ENCODE measurements at places on chromosomes 12 and 14.

- DNase-seq: no peak
These were observed 948.8 kb downstream of the TRHDE start for GRCh38 chr12:73220951-73221350.

- DNase-seq: peak; percentile 97
These were observed 66.7 kb downstream of the NTN4 start for GRCh38 chr12:95723693-95724384.

- no peak for DNase-seq
These were observed 2.3 kb downstream of the MMP14 start for GRCh38 chr14:22838631-22839041.

GRCh38 chr14:50087341-50088116 is 28.8 kb downstream of the VCPKMT start:
- DNase-seq: no peak

DNA sequence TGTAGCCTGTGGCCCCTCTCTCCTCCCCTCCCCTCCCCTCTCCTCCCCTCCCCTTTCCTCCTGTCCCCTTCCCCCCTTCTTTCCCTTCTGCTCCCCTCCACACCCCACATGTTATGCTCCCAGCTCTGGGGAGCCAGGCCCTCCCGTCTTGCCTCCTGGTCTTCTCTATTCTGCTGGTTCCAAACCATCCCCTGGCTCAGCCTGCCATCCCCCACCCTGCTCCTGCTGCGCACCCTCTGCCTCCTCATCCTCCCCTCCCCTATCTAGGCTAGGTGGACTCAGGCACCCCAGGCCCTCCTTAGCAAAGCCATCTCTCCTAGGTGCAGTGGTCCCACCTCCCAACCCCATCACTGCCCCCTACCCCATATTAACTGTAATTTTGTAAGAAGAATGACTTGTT is 99.5 kb downstream of the CALM1 start:
- no peak for DNase-seq

DNA sequence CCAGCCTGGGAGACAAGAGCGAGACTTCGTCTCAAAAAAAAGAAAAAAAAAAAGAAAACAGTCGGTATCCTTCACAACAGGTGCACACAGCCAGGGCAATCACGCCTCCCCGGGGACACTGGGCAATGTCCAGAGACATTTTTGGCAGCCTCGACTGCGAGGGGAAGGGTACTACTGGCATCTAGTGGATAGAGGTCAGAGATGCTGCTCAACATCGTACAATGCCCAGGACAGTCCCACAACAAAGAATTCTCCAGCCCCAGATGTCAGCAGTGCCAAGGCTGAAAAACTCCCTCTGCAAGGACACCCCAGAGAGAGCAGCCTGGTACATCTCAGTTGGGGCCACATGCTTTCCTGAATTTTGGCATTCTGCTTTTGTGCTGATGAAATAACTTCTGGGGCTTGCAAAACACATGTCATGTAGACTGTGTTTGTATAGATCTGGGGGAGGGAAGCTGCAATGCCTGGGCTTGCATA is 21.5 kb downstream of the ALDH2 start:
- DNase-seq: peak; percentile 52

DNA sequence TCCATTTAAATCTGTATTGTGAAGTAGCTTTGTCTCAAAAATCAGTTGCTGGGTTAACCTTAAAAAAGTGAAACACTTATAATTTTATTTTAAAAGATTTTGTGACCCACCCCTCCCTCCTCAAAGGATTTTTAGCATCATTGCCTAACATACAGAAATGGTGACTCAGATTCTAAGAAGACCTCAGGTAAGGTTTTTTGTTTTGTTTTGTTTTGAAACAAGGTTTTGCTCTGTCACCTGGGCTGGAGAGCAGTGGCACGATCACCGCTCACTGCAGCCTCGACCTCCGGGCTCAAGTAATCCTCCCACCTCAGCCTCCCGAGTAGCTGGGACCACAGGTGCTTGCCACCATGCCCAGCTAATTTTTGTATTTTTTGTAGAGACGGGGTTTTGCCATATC is 74.2 kb downstream of the GNS start:
- no peak for DNase-seq

- DNase-seq: no peak
These were observed 30.4 kb downstream of the DENND5B start for GRCh38 chr12:31560516-31560915.

- no peak for DNase-seq
These were observed 11.9 kb downstream of the MED13L start for GRCh38 chr12:116265351-116266147.

DNA sequence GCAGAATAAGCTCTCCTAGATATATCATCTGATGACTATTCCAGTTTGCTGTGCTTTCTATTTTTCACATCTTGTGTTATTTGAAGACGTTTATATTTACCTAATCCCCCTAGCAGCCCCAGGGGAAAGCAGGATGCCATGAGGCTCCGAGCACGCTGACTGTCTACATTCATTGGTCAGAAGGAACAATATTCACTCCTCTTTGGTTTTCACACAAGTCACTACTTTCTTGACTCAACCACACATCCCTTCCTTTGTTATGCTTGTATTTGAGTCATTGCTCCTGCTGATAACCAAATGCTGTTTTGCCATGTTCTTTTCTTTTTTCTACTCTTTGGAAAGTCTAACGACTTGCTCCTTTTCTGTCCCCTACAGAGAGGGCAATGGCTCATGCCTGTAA is 86.5 kb upstream of the SLC38A2 start:
- DNase-seq: no peak

DNA sequence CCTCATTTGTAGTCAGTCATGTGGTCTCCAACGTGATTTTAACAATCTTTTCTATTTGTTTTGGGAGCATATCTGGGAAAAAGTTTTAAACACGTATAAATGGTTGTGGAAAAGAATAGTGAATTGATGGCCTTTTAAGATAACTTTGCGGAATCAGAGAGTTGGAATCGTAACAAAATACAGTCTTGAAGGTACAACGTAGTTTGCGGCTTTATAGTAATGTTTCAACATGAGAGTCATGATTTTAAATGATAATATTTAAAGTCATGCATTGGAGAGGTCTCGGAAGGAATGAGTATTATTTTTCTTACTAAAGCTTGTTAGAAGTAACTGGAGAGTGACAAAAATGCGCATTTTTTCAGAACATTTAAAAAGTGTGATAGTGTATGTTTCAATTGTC is 1.6 kb downstream of the AEBP2 start:
- no peak for DNase-seq

- peak; percentile 50 for DNase-seq
These were observed 5.9 kb downstream of the SDR9C7 start for GRCh38 chr12:56928262-56928661.

- no peak for DNase-seq
These were observed 99.2 kb downstream of the GRIN2B start for GRCh38 chr12:13882176-13882575.

- no peak for DNase-seq
These were observed 30.2 kb downstream of the SMUG1 start for GRCh38 chr12:54158610-54159009.

GRCh38 chr14:85186082-85186481 is 343.9 kb upstream of the FLRT2 start:
- no peak for DNase-seq

DNA sequence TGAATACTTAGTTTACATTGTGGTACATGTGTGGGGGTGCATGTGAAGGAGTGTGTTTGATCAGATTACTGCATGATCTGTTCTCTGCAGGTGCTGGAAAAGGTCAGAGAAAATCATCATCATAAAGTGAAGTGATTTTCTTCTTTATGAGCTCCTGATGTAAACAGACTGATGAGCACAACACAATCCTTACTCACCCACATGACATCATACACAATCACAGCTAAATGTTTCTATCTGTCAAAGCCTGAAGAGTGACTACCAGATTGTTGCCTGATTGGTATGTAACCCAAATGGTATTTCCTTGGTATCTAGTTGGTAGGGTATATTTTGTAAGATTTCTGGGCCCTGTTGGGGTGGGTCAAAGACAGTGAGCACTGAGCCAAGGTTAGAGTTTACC is 270.8 kb downstream of the FOXG1 start:
- DNase-seq: no peak

DNA sequence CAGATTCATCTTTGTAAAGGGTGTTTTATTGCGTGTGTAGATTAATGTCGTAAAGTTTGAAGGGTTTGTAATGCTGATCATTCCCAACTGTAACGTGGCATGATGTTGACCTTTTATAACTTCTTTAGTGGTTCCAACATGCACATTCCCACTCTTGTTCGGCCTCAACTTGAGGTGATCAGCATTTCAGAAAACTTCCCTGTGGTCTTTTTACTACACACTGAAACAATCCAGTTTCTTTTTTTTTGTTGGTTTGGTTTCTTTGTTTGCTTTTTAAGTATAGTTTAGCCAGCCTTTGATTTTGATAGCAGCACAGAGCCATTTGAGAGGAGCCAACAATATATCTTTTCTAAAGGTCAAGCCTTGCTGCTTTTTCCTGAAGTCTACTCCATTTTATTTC is 22.8 kb downstream of the UTP20 start:
- no peak for DNase-seq

DNA sequence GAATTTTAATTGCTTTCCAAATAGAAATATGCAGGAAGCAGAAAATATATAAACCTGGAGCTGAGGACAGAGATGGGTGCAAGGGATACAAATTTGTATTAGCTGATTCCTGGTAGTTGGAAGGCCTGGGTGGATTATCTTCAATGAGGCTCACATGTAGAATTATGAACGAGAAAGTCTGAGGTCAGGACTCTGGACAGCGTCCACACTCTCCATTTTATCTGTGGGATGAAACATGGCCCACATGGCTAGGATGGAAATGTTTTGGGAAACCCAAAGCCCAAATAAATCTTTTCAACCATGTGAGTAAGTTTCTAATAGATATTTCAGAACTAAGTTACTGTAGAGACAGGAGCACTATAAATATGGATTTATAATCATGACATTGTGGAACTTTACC is 256.1 kb downstream of the APAF1 start:
- no peak for DNase-seq

GRCh38 chr12:89650239-89650638 is 58.4 kb downstream of the ATP2B1 start:
- DNase-seq: no peak
